ENCODE measurements at places on chromosomes 1 and 21. TPM values are rescaled to one million over a fixed set of nuclear protein-coding genes. Genes with fewer than 3 reads are reported as not detected.

The AVPR1B gene
- total RNA-seq: 0.72 TPM

The DRAXIN gene
- 1.4 TPM for total RNA-seq

The KCNN3 gene
- 1.9 TPM for total RNA-seq

GRCh38 chr1:5856246-5856815 is 135.9 kb downstream of the NPHP4 start:
- no peak for DNase-seq

The IFI6 gene
- 132 TPM for total RNA-seq

Data from umbilical cord (tissue), 2 donors.